Hematopoietic multipotent progenitor cell treated with erythropoietin and hydrocortisone succinate and interleukin-3 and kit ligand, for 17 days (in vitro differentiated cells): ENCODE measurements at places on chromosomes 1 and 21.

- DNase-seq = no peak
Observed at GRCh38 chr1:227928811-227929375, 18.8 kb downstream of the WNT9A start.

DNA sequence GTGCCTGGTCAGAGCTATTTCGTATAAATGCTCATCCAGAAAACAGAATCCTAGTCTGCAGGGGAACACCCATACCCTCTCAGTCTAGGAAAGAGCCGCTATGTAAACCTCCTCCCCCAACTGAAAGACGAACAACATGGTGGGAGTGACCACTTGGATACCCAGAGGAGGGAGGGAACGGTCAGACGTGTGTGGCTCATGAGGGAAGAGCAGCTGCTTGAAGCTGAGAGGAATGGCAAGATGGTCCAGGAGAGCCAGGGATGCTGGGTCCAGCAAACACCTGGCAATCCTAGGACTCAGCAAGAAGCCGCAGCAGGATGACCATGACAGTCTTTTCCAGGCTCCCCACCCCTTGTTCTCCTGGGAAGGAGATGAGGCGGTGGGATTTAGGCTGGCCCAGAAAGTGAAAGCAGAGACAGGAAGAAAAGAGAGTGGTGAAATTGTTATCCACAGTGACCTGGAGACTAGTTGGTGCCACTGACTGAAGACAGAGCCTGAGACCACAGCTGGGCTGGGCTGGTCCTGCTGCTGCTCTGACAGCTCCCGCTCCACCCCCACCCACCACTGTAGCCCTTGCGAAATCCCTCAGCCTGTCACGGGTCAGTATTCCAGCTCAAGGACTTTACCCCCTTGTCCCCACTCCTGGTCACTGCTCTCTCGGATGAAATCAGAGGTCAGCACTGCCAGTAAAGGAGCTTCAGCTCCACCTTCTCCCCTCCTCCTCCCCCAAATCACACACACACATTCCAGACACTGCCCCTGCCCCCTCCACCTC lies 3.6 kb downstream of the CERS2 start:
- no peak for DNase-seq

DNA sequence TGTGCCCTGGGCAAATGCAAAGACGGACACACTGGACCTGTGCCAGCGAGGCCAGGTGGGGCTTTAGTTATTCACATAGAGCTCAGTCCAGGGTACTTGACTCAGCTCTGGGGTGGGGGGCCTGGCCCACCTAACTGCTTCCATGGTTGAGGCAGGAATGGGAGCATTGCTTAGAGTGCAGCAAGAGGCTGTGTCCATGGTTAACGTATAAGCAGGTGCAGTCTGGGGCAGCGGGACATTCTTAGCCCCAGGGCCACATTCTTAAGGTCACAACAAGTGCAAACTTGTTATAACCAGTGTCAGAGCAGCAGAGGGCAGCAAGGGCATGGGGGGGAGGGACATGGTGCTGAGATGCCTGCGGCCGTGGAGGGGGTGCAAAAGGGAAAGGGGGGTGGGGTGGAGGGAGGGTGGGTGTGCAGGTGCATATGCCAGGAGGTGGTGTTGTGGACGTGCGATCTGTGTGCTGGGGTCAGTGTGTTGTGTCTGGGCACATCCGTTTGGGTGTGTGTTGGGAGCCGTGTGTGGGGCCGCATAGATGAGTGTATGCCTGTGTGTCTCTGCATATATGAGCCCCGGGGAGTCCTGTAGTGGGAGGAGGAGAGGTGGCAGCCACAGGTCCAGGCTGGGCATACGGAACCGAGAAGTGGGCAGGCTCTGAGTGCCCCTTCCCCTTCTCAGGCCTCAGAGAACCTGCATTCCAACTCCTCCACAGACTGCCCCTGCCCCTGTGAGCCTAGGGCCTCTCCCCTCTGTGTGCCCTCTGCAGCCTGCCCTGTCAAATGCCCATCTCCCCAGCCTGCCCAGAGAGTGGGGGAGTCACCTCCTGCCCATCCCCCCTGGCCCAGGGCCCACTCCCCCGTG lies 8.4 kb downstream of the KCNJ10 start:
- no peak for DNase-seq

- no peak for DNase-seq
Observed at GRCh38 chr1:211601982-211602670, 23.2 kb upstream of the SLC30A1 start.

- no peak for DNase-seq
Observed at GRCh38 chr21:35368326-35368725, 319.2 kb upstream of the RUNX1 start.

DNA sequence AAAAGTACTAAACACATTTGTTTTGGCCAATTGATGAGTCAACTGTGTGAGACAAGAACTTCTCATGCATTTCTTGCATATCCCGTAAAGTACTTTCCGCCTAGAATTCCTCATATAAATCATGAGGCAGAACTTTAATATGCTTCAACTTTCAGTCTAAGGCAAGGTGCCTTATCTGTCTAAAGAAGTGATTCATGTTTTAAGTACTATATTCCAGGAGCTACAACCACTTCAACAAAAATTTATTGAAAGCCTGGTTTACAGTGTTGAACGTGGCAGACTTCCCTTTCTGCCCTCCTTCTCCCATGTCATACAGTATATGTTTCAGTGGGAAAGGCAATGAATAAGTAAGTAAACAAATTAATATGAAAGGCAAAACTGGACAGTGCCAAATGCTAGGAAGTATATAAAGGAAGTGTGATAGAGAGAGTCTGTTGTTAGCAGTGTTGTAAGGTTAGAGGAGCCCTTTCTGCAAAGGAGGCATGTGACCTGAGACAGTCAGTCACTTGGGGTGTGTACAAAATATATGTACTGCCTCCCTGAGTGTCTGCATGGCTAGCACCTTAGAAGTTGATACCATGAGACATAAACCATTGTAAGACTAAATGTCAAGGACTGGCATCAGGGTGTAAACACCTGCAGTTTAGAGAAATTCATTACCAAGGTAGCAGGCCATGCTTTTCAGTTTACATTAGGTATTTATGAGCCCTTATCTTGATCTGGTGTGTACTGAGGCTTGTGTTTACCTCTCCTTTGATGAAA lies 362.2 kb downstream of the SRGAP2C start:
- no peak for DNase-seq

- no peak for DNase-seq
Observed at GRCh38 chr1:20666804-20667203, 5.6 kb upstream of the DDOST start.

- DNase-seq = no peak
Observed at GRCh38 chr1:45660336-45660735, 26.0 kb downstream of the GPBP1L1 start.

DNA sequence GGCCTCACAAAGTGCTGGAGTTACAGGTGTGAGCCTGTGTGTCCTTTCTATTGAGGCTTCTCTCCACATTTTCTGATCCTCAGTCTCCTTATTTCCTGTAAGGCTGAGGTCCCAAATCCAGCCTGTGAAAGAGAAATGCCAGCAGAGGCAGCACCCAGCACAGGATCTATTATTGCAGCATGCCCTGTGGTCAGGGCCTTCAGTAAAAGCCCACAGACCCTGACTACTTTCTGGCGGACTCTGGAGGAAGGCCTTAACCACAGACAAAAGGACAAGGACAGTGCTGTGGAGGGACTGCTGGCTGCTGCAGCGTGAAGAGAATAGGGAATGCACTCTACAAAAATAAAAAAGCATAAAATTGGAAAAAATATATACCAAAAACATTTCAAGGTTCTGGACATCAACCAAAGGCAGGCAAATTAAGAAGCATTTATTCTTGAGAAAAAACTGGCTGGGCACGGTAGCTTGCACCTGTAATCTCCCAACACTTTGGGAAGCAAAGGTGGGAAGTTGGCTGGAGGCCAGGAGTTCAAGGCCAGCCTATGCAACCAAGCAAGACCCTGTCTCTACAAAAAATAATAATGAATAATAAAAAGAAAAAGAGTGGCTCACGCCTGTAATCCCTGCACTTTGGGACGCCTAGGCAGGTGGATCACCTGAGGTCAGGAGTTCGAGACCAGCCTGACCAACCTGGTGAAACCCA lies 9.4 kb upstream of the PGD start:
- no peak for DNase-seq

GRCh38 chr1:19495799-19496526 lies 10.6 kb upstream of the CAPZB start:
- no peak for DNase-seq

DNA sequence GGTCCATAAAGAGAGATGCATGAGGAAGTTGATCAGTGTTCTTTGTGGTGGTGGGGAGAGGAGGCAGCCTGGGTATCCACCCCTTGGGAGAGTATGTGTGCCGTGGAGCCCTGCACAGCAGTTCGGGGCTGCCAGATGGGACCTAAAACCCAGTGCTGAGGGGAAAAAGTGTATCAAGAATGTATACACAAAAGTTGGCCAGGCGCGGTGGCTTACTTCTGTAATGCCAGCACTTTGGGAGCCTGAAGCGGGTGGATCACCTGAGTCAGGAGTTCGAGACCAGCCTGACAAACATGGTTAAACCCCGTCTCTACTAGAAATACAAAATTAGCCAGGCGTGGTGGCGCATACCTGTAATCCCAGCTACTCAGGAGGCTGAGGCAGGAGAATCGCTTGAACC lies 4.1 kb upstream of the TTC4 start:
- no peak for DNase-seq

DNA sequence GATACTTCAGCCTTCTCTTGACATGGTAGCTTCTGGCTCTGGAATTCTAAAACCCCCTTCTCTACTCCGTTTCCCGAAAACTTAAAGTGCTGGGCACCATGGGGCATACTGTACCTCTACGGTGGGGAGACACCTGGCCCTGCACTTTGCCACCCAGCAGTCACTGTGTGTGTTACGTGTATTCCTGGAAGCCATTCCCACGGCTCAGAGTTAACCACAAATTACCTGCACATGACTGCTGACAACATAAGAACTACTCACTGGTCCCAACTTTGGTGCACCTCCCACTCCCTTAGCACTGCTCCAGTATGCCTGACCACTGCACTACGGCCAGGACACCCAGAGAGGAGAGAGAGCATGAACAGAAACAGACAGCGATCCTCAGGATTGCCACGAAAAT lies 29.4 kb upstream of the TMPRSS2 start:
- no peak for DNase-seq

DNA sequence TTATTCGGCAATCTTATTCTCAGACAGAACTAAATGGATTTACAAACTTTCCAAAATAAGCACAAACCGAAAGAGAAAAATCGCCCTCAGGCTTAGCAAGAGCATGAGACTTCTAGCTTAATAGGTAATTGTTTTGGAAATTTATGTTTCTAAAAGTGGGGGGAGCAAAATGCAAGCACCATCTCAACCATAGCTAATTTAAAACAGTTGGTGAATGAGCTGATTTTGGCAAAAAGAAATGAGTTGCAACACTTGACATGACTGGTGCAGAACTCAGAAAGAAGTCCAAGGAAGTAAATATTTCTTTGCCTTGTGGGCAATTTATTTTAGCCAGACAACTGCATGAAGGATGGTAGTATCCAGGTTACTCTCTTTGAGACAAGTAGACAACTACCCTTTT lies 71.5 kb upstream of the PTGFR start:
- no peak for DNase-seq

GRCh38 chr1:41898191-41898713 lies 20.5 kb downstream of the HIVEP3 start:
- DNase-seq = no peak

- no peak for DNase-seq
Observed at GRCh38 chr1:183388735-183389134, 29.4 kb downstream of the NMNAT2 start.
